NCI-H524 treated with DMSO at 0.1 percent for 48 hours (cell line): ENCODE measurements at places on chromosomes 4 and X.

- DNase-seq = no peak
Observed at GRCh38 chrX:47063179-47063578, 15.1 kb upstream of the RGN start.

DNA sequence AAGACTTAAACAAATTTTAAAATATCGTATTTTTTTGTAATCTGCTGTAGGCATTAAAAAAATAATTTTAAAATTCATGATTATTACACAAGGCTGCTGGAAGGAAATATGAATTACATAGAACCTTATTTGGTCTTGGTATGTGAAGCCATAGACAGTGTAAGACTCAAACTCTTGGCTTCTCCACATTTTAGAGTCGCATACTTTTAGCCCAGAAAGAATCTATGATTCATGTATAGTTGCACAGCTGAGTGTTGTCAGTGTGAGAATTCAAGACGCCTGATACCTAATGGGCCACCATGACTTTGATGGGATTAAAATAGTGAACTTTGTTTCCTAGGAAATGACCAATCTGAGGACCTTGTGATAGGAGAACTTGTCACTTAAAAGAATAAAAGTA is 1.4 kb downstream of the INTU start:
- no peak for DNase-seq

GRCh38 chr4:15648600-15648999 is 6.6 kb downstream of the FBXL5 start:
- DNase-seq = no peak

- DNase-seq = no peak
Observed at GRCh38 chr4:100907465-100908454, 389.9 kb upstream of the EMCN start.

DNA sequence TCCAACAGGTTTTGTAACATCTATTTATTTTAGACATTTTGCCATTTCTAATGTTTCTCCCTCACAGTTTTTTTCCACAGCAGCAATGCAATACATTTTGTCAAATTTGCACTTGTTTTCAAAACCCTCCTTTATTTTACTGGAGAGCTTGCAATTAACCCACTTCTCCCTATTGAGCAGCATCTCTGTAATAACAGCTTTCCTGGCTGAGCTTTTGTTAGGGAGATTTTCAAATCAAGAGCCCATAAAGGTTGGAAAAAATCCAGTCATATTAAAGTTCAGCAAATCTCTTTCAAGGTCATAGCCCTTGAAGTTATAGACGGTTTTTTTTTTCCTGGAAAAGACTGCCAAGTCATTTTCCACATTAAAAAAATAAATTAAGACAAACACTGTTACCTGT is 450.6 kb upstream of the TENM3 start:
- DNase-seq = no peak
